ENCODE measurements at places on chromosomes 4 and X.

GRCh38 chr4:100042711-100043110, 92.6 kb upstream of the H2AZ1 start:
- DNase-seq: no peak

- DNase-seq: no peak
These were observed 68.2 kb upstream of the GK2 start for GRCh38 chr4:79476196-79476595.

DNA sequence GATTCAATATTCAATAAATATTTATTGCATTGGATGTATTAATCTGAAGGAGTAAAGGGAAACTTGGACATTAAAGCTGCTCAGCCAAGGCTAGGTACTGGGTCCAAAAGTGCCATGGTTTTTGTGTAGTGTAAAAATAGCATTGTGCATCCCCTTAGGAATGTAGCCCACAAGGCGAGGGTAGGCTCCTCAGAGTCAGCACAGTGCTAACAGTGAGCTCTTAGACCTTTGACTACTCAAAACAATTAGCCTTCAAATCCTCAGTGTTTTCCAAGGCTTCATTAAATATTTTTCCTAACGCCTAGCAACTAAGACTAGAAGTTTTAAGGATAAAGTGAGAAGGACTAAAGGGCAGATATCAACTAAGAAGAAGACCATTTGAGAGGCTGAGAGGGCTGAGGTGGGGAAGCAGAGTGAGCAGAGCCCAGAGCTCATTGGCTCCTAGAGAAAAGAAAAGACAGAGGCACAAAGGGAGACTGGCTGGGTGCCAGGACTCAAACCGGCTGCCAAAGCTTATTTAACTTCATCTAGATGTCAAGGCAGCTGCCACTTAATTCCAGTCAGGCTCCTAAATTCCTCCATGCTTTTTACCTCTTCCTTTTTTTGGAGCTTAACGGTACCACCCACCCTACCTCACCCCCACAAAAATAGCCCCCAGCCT, 17.0 kb downstream of the PRKG2 start:
- DNase-seq: no peak

DNA sequence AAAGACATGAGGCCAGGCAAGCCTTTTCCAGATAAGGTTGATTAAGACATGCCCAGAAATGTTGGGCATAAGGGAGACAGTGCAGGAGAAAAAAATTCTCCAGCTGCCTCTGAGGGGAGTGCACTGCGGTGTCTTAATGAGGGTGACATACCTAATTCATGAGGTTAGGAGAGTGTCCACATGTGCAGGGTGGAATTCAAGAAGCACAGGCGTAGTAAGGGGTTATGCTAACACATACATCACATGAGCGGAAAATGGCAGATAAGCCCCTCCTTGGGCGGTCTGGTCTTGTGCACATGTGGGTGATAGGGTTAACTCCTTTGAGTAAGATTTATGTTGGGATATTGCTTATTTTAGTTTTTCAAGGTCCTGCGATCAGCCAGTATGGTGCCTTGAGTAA, 122.4 kb downstream of the PHKA2 start:
- DNase-seq: no peak

- DNase-seq: no peak
These were observed 117.4 kb downstream of the DIPK2B start for GRCh38 chrX:45083314-45083713.

- DNase-seq: no peak
These were observed 11.8 kb upstream of the CPE start for GRCh38 chr4:165367040-165367439.

- peak; percentile 88 for DNase-seq
These were observed 353.1 kb upstream of the BOD1L1 start for GRCh38 chr4:13980317-13981310.

DNA sequence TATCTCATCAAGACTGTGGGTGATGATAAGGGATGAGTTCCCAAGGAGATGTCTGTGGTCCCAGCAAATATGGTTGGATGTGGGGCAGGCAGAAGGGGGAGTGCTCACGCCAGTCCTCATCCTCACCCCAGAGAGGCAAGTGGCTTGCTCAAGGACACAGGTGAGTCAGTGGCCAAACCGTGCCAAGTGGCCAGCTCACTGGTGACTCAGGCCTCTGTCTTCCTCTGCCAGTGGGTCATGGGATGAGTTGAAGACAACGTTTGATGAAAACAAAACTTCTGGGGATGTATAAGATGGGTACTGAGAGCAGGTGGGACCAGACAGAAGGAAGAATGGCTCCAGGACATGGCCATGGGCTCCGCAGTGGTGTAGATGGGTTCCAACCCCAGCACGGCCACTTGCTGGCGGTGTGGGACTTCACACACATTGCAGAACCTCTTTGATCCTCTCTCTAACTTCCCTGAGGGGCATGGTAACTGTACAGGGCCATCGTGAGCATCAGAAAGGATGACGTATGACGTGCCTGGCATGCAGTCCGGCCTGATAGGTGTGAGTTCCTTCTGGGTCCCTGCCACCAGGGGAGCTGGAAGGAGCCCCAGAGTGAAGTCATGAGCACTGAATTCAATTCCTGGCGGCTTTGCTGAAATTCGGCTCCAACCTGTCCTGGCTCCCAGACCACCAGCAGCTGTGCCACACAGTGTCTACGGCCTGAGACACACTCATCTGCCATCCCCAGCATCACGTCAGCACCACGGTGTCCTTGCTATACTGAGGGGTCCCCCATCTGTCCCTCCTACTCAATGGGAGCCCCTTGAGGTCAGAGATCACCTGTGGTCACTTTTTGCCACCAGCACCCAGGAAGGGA, 41.3 kb upstream of the GPR78 start:
- no peak for DNase-seq

- no peak for DNase-seq
These were observed 208.4 kb upstream of the HDX start for GRCh38 chrX:84710611-84711010.

- DNase-seq: no peak
These were observed 307.2 kb downstream of the SLC7A11 start for GRCh38 chr4:137934911-137935310.

DNA sequence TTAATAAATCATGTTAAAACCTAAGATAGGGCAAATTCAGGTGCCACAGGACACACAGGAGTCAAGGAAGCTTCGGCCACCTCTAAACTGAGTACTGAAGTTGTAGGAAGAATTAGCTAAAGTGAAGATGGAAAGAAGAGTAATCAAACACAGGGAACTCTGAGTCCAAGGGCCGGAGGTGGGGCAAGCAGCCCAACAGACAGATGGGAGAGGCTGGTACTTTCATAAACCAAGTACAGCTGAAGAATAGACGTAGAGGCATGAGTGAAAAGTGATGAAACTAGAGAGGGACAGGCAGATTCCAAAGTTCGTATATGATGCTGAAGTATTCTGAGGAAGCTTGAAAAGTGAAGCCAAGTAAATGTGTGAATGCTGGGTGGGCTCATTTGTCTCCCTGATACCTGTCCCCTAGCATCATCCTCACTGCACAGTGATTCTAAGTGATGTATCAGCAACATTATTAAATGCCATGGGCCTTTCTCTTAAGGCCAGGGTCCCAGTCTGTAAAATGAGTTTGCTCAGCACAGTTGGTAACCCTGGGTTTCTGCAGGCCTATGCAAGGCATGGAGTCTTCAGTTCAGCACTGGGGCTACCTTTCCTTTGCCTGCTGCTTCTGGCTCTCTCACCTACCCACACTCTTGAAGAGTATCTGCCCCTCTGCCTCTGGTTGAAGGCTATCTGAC, 203.3 kb downstream of the NR3C2 start:
- no peak for DNase-seq

DNA sequence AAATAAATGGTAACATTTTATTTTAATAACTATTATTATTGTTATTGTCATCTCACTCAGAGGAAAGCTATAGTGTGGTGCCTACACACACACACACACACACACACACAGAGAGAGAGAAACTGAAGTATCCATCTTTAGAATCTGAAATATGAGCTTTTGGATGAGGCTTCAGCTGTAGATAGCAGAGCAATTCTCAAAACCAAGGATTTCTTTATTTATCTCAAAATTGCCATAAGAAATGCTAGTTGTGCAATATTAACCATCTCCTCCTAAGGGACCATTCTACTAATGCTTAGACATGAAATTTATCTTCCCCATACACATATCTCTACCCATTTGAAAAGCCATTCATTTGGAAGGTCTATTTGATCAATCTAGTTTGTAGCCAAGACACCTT, 50.1 kb upstream of the SGMS2 start:
- no peak for DNase-seq

DNA sequence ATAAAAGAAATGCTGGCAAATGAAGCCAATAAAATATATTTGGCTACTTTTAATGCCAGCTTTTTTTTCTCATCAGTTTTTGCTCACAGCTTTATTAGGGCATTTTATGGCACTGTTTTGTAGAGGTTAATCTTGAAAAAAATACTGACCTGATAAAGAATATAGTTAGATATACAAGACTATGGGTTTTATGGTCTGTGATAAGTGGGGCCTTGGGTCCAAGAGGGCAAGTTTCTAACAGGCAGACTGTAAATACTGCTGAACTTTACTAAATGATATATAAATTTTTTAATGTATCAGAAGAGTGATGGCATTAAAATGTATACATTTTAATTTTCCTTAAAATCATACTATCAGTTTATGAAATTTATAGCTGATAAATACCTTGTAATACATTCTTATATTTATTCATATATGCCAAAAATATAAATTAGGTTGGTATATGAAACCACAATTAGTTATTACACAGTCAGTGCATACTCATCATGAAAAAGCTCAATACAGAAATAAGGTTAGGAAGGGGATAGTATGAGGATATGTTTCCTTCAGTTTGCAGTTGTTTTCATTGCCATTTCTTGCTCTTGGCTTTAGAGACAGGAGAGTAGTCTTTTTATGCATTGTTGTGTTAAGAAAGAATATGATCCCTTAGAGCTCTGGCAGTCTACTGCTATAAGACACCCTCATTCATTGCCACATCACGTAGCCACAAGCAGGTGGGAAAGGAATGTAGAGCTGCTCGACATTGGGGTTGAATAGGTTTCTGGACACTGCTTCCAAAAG, 146.6 kb downstream of the TLL1 start:
- no peak for DNase-seq

DNA sequence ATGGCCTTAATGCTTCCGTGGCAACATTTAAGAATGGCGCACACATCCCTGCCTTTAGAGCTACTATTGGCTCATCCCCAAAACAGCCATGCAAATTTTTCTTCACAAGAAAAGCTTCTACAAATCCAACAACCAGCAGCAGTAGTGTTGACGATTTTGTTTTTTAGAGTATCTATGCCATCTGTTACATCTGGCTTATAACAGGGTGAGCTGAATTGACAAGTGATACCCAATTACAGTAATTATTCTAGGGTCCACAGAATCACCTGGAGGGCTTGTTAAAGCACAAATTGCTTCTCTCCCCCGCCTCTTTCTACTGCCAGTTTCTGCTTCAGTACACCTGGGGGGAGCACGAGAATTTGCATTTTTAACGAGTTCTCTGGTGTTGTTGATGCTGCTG, 34.1 kb downstream of the DCHS2 start:
- no peak for DNase-seq

DNA sequence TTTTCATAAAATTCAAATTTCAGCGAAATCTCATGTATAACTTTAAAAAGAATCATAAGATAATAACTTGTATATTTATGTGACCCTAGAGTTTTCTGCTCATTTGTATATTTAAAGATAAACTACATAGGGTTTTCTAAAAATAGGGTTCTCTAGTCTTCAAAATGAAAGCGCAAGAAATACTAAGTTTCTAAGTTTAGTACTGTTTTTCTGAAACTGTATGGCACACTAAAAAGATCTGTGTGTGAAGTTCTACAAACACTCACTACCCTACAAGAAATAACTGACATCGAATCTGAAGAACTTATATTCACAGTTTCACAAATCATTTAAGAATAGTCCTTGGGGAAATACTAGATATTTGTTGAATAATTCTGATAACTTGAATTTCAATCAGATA, 38.7 kb upstream of the NDST4 start:
- no peak for DNase-seq

GRCh38 chr4:155611501-155611900, 55.1 kb upstream of the GUCY1A1 start:
- no peak for DNase-seq

- DNase-seq: no peak
These were observed 25.1 kb upstream of the ANK2 start for GRCh38 chr4:113024388-113024787.

- peak; percentile 76 for DNase-seq
These were observed 32.1 kb upstream of the GK start for GRCh38 chrX:30620980-30621618.

DNA sequence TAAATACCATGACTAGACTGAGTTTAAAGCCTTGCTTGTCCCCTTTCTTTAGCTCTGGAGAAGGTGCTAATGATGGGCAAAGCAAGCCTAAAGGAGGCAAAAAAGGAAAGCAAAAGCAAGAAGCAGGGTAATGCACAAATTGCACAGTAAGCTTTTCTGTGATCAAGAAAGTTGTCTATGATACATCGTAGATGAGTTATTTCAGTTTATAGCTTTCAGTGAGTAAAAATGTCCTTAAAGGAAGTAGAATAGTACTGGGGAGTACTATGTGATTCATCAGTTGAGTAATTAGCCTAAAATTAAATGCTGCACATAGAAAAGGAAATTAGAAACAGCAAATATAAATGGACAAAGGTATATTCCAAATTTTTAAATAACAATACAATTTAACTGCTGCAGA, 50.2 kb upstream of the PDE5A start:
- no peak for DNase-seq

GRCh38 chr4:147737623-147738022, 5.7 kb downstream of the ARHGAP10 start:
- no peak for DNase-seq

GRCh38 chrX:4110964-4111363, 397.5 kb upstream of the PRKX start:
- no peak for DNase-seq

- DNase-seq: no peak
These were observed 48.1 kb downstream of the ABCB7 start for GRCh38 chrX:75107863-75108509.

DNA sequence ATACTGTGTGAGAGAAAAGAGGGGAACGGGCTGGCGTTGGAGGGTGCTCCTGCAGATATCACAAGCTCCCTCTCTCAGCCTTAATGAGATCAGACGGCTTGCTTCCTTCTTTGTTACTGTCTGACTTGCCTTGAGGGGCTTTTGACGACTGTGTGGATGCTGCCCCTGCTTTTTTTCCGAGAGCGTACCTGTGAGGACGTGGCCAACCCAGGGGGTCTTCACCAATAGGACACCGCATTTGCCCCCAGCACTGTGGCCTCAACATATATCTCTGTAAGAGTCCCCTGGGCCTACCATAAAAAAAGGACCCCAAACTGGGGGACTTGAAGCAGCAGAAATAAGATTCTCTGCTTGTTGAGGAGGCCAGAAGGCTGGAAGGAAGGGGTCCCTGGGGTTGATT, 143.9 kb downstream of the SHOX start:
- no peak for DNase-seq

- DNase-seq: no peak
These were observed 6.1 kb downstream of the TACC3 start for GRCh38 chr4:1727117-1728031.

- no peak for DNase-seq
These were observed 79.6 kb upstream of the FRG1 start for GRCh38 chr4:189861101-189861500.

- DNase-seq: no peak
These were observed 123.2 kb upstream of the KCNIP4 start for GRCh38 chr4:22071749-22072148.

- DNase-seq: no peak
These were observed 176.9 kb downstream of the SLIT2 start for GRCh38 chr4:20428436-20429160.
